Calu3 (cell line): ENCODE measurements at places on chromosomes 16 and 17. TPM values are rescaled to one million over a fixed set of nuclear protein-coding genes. Genes with fewer than 3 reads are reported as not detected.
A peak's percentile ranks its signal among the peaks of the same experiment; 100 is the strongest.

DNA sequence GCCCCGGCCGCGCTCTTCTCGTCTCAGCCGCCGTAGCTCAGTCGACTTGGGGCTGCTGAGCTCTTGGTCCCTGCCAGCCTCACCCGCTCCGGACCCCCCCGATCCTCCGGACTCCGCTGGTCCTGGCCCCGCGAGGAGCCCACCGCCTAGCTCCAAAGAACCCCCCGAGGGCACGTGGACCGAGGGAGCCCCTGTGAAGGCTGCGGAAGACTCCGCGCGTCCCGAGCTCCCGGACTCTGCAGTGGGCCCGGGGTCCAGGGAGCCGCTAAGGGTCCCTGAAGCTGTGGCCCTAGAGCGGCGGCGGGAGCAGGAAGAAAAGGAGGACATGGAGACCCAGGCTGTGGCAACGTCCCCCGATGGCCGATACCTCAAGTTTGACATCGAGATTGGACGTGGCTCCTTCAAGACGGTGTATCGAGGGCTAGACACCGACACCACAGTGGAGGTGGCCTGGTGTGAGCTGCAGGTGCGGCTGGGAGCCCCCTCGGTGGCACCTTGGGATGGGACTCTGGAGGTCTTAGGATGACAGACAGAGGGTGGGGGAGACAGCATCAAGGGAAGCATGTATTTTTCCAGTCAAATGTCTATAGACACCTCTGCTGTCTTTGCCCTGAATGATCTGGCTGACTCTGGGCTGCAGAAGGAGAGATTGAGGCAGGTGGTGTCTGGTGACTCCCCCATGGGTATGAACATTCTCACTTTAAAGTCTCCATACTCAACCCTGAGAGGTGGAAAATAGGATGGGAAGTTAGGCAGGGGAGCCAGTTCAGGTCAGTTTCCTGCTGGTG, 635 bp downstream of the WNK4 start:
- no peak for DNase-seq

- DNase-seq = peak; percentile 92
Observed at GRCh38 chr17:42578282-42578869, 847 bp upstream of the PSMC3IP start.

DNA sequence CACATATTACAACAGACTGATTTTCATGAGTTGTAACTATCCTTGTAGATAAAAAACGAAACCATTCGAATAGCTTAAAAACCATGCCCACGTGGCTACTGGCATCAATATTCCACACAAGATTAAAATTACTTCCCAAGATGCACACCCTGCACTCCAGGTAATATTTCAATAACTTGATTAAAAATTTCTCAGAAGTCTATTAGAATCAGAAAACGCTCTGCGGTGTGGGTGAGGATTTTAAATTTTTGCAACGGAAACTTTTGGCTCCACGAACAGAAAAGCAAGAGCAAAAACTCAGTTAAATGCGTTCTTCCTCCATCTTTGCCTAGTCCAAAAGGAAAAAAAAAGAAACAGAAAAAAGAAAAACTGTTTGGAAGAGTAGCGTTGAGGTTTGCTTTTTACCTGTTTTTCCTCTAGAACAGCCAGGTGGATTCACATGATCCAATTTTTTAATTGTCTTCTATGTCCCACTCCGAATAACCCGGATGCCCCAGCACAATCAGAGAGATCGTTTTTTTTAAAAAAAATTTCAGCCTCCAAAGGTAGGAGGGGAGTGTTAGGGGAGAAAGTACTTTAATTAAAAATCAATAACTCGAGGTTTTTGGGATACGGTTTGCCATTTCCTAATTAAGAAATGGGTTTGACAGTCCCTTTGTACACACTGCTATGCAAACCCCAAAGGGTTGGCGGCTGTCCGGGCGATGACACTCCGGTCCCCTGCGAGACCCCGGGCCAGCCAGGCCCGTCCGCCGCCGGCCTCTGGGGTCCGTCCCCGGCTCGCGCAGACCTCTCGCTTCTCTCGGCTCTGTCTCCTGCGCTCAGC, 708 bp upstream of the NFAT5 start:
- DNase-seq = no peak

- DNase-seq = no peak
Observed at GRCh38 chr17:4600563-4600962, 16.2 kb downstream of the SMTNL2 start.

Gene ZSCAN10
- not detected in 2 replicates for total RNA-seq

DNA sequence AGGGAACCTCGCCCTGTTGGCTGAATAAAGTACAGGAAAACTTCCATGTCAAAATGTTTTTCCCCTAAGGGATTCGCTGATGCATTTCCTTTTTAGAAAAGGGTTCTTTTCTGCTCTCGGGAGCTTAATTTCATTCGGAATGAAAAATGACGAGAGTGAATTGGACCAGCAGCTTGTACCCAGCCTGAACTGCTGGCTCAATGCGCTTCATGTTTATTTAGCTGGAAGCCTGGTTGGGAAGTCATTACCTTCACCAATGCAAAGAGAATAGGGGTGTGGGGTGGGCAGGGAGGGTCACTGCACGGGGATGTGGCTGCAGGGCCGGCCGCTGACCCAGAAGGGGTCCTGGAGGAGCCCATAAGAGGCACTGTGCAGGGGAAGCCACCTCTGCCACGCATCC, 207.7 kb downstream of the ENGASE start:
- DNase-seq = no peak

Gene RAB11FIP4
- total RNA-seq = 25.2 and 27.9 TPM in 2 replicates

DNA sequence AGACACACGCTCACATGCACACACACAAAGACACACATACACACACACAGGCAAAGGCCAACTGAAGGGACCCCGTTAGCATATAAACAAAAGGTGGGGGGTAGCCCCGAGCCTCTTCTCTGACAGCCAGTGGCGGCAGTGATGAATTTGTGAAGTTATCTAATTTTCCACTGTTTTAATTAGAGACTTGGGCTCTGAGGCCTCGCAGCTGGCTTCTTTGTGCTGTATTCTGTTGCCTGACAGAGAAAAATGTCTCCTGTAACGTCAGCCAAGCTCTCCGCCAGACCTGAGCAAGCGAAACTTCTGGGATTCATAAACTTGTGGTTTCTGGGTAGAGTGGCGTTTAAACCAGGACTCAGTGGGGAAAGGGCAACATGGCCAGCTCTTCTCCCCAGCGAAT, 113.9 kb upstream of the FOXF1 start:
- no peak for DNase-seq

Gene ATP1B2
- not detected in 2 replicates for total RNA-seq

Gene UTP4
- 113 and 116 TPM in 2 replicates for total RNA-seq

Gene RAD51D
- total RNA-seq = 16.8 and 17.1 TPM in 2 replicates

Gene GPR142
- total RNA-seq = not detected in 2 replicates

DNA sequence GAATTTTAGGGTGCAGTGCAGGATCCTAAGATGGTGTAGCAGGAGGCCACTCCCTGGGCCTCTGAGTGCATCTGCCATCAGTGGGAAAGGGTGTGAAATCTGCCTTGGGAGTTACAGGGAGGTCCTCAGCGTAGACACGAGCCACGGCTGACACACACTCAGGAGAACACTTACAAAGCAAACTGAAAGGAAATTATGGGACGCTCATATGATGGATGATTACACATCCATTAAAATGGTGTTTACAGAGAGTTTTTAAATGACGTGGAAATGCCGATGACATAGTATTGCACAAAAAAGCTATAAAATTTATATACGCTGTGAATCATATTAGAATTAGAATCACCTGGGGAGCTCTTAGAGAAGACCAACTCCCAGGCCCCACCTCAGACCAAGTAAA, 175.2 kb downstream of the CCDC182 start:
- DNase-seq = no peak

Gene VAT1L
- total RNA-seq = not detected in 2 replicates

Gene TLCD2
- 5.9 and 6.7 TPM in 2 replicates for total RNA-seq

- DNase-seq = no peak
Observed at GRCh38 chr16:81496742-81497141, 52.1 kb downstream of the CMIP start.

Gene LPO
- not detected in 2 replicates for total RNA-seq

Gene LUC7L3
- total RNA-seq = 152 and 155 TPM in 2 replicates
